Astrocyte of the cerebellum (primary cell): ENCODE measurements at places on chromosomes 11 and 22.

- no peak for DNase-seq
Measured at GRCh38 chr22:46976143-46976542, 213.7 kb downstream of the TBC1D22A start.

GRCh38 chr22:22698263-22698750 lies 53.9 kb downstream of the GGTLC2 start:
- DNase-seq: no peak

DNA sequence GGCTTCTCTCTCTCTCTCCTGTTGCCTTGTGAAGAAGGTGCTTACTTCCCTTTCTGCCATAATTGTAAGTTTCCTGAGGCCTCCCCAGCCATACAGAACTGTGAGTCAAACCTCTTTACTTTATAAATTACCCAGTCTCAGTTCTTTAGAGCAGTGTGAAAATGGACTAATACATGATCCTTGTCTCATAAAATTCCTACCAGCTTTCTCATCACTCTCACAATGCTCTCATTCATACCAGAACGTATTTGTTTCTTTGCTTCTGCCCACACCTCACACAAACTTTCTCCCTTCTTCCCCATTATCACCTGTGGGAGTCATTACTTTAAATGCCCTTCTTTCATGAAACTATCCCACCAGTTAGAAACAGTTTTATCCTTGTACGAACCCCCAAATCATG lies 62.7 kb upstream of the ARHGAP42 start:
- DNase-seq: no peak

GRCh38 chr11:100827934-100828661 lies 141.0 kb downstream of the ARHGAP42 start:
- peak; percentile 89 for DNase-seq

DNA sequence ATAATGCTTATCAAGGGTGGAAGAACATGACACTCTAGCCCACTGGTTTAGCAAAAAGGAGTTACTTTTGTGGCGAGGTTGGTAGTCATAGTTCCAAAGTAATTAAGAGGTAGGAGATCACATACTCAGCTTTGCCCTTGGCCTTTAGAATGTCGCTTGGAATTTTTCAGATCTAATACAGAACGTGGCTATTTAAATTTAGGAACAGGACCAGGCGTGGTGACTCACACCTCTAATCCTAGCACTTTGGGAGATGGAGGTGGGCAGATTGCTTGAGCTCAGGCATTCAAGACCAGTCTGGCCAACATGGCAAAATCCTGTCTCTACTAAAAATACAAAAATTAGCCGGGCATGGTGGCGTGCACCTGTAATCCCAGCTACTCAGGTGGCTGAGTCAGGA lies 26.1 kb upstream of the ZNRF3 start:
- DNase-seq: no peak

- DNase-seq: peak; percentile 55
Measured at GRCh38 chr11:124310721-124311120, 3.0 kb downstream of the OR8D1 start.

- no peak for DNase-seq
Measured at GRCh38 chr22:22940961-22941605, 53.5 kb downstream of the IGLL5 start.

- DNase-seq: no peak
Measured at GRCh38 chr11:131463649-131464425, 93.4 kb downstream of the NTM start.

DNA sequence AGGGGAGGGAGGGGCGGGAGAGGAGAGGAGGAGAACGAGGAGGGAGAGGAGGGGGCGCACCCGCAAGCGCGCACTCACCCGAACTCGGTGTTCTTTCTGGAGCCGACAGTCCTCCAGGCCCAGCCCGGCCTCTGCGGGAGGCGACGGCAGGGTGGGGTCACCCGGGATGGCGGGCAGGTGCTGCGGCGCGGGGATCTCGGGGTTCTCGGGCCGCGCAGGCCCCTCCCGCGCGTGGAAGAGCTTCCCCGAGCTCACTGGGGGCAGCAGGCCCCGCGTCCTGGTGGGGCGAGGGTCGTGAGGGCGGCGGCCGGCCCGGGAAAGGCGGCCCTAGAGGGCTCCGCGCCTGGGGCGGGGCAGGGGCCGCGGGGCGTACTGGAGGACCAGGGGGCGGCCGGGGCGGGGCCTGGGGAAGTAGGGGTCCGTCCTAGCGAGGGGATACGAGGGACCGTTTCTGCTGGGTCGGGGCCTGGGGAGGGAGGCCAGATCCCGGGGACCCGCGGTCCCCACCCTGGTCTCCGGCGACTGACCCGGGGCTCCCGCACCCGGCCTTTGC lies 5.2 kb downstream of the LMNTD2 start:
- no peak for DNase-seq

DNA sequence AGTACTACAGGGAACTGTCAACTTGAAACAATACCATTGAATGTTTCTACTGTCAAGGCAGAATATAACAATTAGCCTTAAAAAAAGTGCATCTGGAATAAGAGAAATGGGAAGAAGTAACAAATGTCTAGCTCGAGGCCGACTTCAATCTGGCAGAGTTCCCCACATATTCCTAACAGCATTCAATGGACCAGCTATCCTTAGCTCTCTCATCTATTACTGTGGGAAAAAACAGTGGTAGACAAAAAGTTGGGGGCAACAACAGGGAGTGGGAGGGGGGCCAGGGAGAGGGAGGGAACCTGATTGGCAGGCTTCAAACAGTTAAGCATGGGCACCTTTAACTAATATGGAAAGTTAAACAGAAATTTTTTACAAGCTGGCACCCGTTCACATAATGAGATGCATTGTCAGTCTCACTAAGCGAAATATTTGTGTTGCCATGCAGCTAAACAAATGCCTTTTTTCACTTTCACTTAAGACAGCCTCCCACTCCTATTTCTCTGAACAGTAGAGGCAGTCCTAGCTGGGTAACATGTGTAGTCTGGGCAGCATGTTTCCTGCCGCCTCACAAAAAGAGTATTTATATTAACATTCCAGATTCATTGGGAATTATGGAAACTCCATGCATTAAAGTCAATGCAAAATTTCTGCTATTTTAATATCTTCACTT lies 62.2 kb upstream of the SOX6 start:
- no peak for DNase-seq

DNA sequence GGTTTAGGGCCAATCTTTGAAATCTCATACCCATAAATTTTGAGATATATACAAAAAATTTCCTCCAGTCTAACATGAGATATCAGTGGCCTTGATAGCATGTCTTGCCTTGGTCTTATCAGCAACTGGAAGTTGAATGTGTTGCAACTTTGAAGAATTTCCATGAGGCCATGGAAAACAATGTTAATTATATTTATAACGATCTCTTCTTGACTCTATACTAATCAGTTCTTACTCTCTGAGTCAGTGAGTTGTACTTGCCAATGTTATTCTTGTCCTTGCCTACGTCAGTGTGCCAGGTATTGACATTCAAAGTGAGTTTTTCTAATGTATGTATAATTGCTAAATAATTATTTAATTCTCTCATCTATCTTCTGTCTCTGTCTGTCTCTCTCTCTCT lies 535.1 kb downstream of the KCNA4 start:
- no peak for DNase-seq

DNA sequence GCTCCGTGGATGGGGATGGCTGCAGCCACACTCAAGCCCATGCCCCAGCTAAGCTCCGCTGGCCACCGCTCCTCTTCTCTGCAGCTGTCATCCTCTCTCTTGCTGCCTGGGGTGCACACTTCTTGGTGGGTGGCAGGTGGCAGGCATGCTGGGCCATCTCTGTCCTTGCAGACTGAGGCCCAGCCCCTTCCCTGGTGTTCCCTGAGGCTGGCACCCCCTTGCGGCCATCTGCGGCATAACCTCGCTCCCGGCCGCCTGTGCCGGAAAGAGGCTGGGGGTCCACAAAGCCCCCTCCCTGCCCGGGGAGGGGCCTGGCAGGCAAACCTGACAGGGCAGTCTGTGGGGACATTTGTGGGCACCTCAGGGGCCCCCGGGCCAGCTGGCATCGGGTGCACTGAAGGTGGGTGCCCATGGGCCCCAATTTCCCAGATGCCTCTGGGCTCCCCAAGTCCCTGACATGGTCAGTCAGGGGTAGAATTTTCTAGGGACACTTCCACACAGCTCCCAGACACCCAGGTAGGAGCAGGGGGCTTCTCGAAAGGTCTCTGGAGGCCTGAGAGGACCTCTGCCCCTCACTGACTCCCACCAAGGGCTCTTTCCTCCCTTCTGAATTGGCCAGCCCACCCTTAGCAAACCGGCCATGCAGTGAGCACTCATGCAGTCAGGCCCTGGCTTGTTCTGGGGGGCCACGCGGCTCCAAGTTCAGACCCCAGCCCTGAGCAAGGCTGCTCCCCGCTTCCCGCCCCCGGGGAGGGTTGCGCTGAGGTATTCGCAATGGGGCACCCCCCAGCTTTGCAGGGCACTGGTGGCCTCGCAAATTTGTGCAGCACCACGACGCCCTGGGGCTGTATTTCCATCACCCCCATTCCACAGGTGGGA lies 23.5 kb upstream of the TH start:
- no peak for DNase-seq

- no peak for DNase-seq
Measured at GRCh38 chr11:71934213-71934612, 5.4 kb downstream of the RNF121 start.

DNA sequence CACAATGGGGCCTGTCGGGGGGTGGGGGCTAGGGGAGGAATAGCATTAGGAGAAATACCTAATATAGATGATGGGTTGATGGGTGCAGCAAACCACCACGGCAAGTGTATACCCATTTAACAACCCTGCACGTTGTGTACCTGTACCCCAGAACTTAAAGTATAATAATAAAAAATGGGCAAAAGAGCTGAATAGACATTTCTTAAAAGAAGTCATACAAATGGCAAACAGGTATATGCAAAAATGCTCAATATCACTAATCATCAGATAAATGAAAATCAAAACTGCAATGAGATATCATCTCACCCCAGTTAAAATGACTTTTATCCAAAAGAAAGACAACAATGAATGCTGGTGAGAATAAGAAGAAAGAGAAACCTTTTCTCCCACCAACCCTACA lies 363.7 kb upstream of the MPPED2 start:
- DNase-seq: no peak

DNA sequence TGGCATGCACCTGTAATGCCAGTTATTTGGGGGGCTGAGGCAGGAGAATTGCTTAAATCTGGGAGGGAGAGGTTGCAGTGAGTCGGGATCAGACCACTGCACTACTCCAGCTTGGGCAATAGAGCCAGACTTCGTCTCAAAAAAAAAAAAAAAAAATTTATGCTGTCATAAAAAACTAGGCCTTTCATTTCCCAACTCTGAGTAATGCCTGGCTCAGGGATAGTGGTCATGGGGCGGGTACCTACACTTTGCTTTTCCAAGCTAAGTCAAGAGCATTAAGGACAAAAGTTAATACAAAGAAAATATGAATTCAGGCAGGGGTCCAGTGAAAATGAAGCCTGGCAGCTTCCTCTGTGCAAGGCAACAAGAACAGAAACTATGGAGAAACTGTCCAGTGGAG lies 16.3 kb downstream of the CPSF7 start:
- no peak for DNase-seq

GRCh38 chr11:1825785-1826451 lies 8.9 kb upstream of the SYT8 start:
- no peak for DNase-seq

GRCh38 chr11:69636512-69637197 lies 4.3 kb upstream of the CCND1 start:
- DNase-seq: peak; percentile 78

DNA sequence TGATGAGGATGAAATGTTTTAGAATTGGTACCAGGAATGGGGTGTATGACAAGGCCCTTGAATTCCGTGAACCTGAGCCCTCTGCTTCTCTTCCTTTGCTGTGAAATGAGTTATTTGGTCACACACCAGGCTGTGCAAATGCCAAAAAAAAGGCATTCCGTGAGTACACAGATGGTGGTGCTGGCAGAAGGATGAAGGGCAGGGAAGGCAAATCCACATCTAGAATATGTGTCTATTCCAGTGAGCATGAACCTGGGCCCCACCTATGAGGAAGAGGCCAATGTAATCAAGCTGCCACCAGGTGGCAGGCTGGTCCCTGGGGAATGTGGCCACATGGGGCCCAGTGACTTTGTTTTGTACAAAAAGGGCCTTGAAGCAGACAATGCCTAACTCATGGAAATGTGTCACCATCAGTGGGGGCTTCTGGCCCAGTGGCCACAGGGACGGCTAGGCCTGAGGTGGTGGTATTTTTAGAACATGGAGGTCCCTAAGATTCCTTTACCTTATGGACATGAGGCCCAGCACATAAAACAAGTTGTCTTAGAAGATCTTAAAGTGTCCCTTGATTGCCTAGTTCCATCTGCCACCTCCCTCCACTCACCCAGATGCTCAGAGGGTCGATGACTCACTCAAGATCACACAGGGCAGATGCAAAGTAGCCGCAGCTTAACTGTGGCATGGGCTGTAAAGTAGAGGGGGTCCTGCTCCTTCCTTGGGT lies 3.9 kb upstream of the RNF215 start:
- peak; percentile 31 for DNase-seq

DNA sequence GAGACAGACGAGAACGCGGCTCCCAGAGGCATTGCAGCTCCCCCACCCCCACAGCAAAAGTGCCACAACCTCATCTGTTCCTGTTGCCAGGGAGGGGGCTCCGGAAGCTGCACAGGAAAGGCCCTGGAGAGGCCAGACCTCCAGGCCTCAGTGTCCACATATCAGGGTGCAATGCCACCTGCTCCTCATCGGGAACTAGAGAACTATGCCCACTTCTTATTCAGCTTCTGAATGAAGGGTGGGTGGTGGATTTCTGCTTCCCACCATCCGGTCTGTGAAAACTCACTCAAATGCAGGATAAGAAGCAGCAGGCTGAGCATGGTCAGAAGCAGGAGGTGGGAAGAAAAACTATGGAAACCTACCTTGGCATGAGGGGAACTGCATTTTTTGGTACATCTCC lies 105.9 kb downstream of the MED15 start:
- DNase-seq: no peak

DNA sequence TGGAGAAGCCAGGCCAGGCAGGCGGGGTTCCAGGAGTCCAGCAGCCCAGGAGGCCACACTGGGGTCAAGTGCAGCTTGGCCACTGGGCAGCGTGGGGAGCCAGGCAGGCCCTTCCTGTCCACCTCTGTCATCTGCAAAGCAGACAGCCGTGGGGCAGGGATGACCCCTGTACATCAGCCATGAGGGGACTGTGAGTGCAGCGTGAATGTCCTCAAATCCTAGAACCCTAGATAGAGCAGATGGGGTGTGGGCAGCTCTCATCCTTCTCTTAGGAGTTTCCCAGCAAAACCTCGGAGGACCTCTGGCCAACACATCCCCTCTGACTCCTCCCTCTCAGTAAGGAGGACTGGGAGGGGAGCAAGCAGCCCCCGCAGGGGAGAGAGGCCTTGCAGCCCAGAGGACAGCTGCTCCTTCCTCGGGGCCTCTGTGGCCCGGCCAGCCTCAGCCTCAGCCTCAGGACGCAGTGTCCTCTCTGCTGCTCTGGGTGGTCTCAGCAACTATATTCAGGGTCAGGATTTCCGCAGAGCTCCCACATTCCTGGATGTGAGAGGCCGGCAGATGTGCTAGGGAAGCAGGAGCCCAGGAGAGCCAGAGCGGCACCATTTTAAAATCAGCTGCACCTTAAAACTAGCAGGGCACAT lies 820.5 kb downstream of the BRD1 start:
- no peak for DNase-seq

GRCh38 chr11:92035488-92035887 lies 189.1 kb upstream of the FAT3 start:
- DNase-seq: no peak

- no peak for DNase-seq
Measured at GRCh38 chr11:63845911-63846310, 7.0 kb downstream of the MARK2 start.
